ENCODE measurements at places on chromosomes 3 and 15.

- no peak for DNase-seq
Measured at GRCh38 chr15:76299786-76300185, 11.5 kb downstream of the ETFA start.

GRCh38 chr3:15011174-15011573 is 53.9 kb downstream of the MRPS25 start:
- no peak for DNase-seq

GRCh38 chr3:128991355-128991895 is 2.5 kb downstream of the CFAP92 start:
- no peak for DNase-seq

DNA sequence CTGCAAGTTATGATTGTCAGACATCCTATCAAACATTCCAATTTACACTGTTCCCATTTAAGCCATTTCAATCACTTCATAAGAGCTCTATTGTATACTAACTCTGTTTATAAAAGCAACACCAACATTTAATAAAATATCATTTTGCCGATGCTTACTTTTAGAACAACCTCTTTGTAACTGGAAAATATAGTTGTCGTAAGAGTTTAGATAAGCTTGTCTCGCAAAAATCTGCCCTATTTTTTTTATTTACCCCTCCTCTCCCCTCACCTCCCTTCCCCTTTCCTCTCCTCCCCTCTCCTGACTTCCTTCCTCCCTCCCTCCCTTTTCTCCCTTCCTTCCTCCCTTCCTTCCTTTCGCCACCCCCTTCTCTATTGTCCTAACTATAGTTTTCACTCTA is 105.7 kb upstream of the PEX5L start:
- no peak for DNase-seq
